ENCODE measurements at places on chromosomes 13 and 19. TPM values are rescaled to one million over a fixed set of nuclear protein-coding genes. Genes with fewer than 3 reads are reported as not detected.
A peak's percentile ranks its signal among the peaks of the same experiment; 100 is the strongest.

GRCh38 chr19:28887920-28888618 lies 324.9 kb downstream of the UQCRFS1 start:
- no peak for DNase-seq

DNA sequence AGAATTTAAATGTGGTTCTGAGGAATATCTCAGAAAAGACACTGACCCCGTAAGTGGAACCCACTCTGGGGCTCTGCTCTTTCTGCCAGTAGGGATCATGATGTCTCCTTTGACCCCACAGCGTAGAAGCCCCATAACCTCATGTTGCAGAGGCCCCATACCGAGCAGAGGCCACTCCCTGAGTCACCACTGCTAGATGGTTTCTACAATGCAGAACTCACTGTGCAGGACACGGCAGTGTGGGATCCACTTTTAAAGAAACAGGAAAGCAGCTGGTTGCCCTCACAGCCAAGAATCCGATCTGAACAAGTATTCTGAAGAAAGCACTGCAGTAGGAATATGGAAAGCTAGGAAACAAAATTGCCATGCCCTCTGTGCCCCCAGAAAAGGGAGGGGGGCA lies 4.2 kb downstream of the SLC7A1 start:
- no peak for DNase-seq

DNA sequence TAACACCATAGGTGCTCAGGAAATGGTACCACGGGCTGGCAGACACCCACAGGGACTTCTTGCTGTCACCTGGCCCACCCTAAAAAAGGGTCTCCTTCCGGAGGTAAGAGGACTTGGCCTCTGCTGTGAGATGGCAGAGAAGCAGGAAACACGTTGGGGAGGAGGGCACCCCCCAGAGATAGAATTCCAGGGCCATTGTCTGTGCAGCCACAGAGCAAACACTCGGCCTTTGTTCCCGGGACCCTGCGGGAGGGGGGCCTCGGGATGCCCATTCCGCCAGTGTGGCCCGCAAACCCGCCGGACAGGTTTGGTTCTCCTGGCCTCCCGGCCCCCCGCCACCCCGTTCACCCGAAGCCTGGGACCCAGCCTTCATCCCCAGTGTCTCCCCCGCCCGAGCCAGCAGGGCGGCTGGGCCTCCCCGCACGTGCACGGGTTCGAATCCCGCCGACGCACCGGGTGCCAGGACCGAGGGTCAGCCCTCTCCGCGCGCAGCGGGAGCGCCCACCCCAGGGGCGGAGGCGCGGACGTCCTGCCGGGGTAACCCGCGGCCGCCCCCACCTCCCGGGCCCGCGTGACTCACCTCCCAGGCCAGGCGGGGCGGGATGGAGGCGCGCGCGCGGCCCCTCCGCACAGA lies 714 bp downstream of the PLPP2 start:
- DNase-seq: peak; percentile 35

- peak; percentile 17 for DNase-seq
These were observed 97.7 kb downstream of the SIPA1L3 start for GRCh38 chr19:38004521-38005223.

- no peak for DNase-seq
These were observed 29.2 kb downstream of the RHPN2 start for GRCh38 chr19:33035461-33035860.

- DNase-seq: no peak
These were observed 1340.8 kb downstream of the PCDH9 start for GRCh38 chr13:65889368-65889767.

- no peak for DNase-seq
These were observed 18.1 kb downstream of the TSKS start for GRCh38 chr19:49744946-49745381.

DNA sequence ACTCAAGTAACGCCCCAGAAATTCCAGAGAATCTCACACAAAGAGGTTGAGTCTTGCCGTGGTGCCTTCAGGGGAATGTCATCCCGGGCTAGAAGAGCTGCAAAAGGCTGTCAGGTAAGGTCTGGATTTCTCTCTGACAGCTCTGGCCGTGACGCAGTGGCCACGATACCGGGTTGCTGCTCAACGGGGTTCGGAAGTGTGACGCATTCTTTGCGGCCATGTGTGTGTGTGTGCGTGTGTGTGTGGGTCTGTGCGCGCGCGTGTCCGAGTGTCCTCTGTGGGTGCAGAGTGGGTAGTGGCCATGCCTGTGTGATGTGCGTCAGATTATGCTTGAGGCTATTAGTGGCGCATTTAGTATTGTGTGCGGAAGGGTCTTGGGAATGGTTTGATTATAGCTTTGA lies 306 bp downstream of the ZNF540 start:
- DNase-seq: peak; percentile 77

GRCh38 chr13:38044067-38044466 lies 174.5 kb upstream of the TRPC4 start:
- DNase-seq: no peak

DNA sequence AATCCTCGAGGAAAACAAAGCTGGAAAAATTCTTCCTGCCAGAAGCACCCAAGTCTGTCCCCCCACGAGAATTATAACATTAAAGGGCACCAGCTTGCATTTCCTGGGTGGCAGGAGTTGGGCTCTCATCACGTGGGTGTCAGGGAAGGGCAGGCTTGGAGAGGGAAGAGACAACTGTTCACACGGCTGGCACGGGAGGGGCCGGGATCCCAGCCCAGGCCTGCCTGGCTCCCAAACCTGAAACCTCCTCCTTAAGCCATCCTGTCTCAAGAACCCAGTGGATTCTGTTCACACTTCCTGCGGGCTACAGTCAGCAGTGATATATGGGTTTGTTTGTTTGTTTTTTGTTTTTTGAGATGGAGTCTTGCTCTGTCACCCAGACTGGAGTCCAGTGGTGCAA lies 12.2 kb downstream of the GRIK5 start:
- no peak for DNase-seq

GRCh38 chr19:47036097-47036651 lies 12.2 kb downstream of the TMEM160 start:
- peak; percentile 49 for DNase-seq

DNA sequence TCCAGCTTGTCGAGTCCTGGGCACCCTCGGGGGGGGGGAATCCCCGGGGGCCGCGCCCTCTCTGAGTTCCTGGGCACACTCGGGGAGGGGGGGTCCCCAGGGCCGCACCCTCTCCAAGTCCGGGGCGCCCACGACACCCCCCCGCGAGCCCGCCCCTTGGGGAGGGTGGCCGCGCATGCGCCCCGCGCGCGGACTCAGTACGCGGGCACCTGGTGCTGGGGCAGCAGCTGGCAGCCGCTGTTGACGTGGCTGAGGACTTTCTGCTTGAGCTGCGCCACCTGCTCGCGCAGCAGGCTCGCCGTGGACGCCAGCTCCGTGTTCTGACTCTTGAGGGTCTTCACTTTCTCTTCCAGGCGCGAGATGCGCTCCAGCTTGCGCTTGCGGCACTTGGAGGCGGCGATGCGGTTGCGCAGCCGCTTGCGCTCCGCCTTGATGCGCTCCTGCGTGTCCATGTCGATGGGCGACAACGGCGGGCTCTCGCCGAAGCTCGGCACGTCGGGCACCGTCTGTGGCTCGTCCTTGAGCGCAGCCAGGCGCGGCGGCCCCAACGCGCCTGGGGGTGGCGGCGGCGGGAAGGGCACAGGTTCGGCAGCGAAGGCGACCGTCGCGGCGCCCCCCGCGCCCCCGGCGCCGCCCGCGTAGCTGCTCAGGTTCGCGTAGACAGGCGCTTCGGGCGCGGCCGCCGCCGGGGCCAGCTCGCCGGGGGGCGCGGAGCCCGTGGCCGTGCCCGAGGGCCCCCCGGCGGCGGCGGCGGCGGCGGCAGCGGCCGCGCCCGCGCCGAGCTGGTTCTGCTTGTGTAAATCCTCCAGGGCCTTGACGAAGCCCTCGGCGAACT lies 958 bp downstream of the JUND start:
- peak; percentile 73 for DNase-seq

PLPP2 gene
- total RNA-seq: 0.36 TPM

KIRREL2 gene
- total RNA-seq: 1.4 TPM

IRGC gene
- not detected for total RNA-seq

ZNF439 gene
- total RNA-seq: 9.6 TPM

PGLYRP1 gene
- not detected for total RNA-seq

MAG gene
- total RNA-seq: 0.31 TPM

OR4F17 gene
- not detected for total RNA-seq

RNF126 gene
- total RNA-seq: 99.1 TPM

ATP4A gene
- not detected for total RNA-seq

CDC42EP5 gene
- 0.83 TPM for total RNA-seq

MYO1F gene
- 21.0 TPM for total RNA-seq

PLA2G4C gene
- 4.2 TPM for total RNA-seq

GDF15 gene
- total RNA-seq: not detected
